ENCODE measurements at places on chromosomes 1 and 21.

DNA sequence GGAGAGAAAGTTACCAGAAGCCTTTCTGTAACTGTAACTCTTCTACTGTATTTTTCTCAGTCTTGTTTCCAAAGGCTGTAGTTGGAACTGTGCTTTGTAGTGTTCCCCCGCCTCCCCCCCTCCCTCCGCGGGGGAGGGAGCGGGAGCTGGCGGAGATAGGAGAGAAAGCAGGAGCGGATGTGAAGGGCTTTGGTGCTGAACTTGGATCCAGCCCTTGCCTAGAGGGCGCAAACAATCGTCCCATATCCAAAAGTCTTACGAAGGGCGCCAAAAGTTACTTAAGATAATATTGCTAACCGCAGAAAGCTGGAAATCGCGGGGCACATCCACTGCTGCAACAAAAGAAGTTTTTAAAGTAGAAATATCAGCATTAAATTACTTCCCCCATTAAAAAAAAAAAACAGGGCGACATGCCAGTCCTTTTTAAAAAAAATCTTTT lies 2.4 kb upstream of the NFIA start:
- DNase-seq = no peak

DNA sequence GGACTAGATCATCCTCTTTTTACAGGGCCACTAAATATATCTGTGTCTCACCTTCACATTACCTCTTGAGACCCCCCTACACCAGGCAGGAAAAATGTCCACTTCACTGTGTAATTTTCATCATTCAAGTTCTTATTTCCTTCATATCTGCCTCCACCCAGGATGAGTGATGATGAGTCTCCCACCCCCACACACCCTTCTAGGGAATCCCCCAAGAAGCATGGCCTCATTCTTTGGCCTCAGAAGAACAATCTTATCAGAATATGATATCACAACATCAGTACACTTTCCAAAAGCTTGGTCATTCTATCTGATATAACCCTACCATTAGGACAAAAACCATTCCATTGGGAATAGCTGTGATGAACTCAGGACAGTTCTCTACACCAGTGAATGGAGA lies 170.3 kb upstream of the DUSP10 start:
- no peak for DNase-seq

GRCh38 chr1:110626889-110627288 lies 20.7 kb upstream of the KCNA2 start:
- no peak for DNase-seq

- DNase-seq = no peak
These were observed 8.6 kb downstream of the TMEM35B start for GRCh38 chr1:34976384-34977209.

DNA sequence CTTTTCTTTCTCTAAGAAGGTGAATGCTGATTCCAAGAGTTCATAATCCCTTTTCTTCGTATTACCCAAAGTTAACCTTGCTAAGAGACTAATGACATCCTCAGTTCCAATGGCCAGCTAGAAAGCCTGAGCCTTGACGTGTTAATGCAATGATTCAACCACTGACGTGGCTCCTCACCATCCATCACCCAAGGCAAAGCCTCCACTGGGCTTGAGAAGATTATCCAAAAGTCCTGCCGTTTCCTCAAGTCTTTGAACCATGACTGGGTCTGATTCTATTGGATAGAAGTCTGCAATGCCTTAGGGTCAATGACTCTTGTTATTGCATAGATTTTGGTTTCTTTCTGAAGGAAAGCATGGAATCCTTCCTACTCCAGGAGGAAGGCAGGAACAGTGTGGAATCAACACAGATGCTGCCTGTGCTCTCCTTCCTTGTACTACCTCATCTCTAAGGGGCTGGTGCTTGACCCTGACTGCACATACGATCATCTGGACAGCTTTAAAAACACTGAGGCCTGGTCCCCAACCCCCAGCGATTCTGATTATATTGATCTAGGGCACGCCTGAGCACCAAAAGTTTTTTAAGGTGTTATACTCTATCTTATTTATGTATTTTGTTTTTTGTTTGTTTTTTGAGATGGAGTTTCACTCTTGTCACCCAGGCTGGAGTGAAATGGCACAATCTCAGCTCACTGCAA lies 69.3 kb upstream of the ANGPTL1 start:
- no peak for DNase-seq

- DNase-seq = no peak
These were observed 17.6 kb downstream of the FAM177B start for GRCh38 chr1:222754366-222755139.

DNA sequence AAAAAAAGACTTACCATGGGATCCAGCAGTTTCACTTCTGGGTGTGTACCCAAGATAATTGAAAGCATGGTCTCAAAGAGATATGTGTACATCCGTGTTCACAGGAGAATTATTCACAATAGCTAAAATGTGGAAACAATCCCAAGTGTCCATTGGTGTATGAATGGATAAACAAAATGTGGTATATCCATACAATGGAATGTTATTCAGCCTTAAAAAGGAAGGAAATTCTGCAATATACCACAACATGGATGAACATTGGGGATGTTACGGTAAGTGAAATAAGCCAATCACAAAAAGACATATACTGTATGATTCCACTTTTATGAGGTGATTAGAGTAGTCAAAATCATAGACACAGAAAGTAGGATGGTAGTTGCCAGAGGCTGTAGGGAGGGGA lies 7.0 kb upstream of the TUT4 start:
- no peak for DNase-seq

GRCh38 chr1:6220236-6220635 lies 14.3 kb downstream of the RNF207 start:
- no peak for DNase-seq
